ENCODE measurements at places on chromosomes 11 and 22. TPM values are rescaled to one million over a fixed set of nuclear protein-coding genes. Genes with fewer than 3 reads are reported as not detected.

DNA sequence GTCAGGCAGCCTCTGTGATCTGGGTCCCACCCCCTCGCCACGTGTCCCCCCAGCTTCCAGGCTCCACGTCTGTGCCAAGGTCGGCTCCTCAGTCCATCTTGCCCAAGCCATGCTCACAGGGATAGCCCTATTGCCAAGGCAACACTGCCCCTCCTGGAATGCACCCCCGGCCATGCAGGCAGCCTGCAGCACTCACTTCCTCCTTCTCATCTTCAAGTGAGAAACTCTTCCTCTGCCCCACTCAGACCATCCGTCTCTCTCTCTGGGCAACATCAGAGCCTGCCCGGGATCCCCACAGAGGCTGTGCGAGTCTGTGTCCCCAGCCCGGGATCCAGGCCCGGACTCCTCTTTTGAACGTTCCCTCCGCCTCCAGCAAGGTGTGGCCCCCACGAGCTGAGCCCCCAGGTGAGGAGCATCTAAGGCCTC is 852.3 kb downstream of the BRD1 start:
- no peak for DNase-seq
- H3K4me3 ChIP-seq = no peak overlapping the region
- no peak overlapping the region for H3K27ac ChIP-seq
- no peaks in the 10 kb centered on the region for H3K4me1 ChIP-seq

GRCh38 chr11:17560281-17561110 is 13.4 kb downstream of the OTOG start:
- no peaks in the 10 kb centered on the region for H3K36me3 ChIP-seq
- DNase-seq = no peak
- no peak overlapping the region for H3K27ac ChIP-seq
- no peaks in the 10 kb centered on the region for H3K27me3 ChIP-seq

- no peak overlapping the region for H3K27ac ChIP-seq
- peaks cover 14% of the 10 kb centered on the region for H3K27me3 ChIP-seq
- DNase-seq = peak; percentile 40
- no peaks in the 10 kb centered on the region for H3K36me3 ChIP-seq
- H3K4me1 ChIP-seq = no peaks in the 10 kb centered on the region
Measured at GRCh38 chr11:77472991-77473800, 698 bp downstream of the PAK1 start.

- no peaks in the 10 kb centered on the region for H3K4me1 ChIP-seq
- H3K36me3 ChIP-seq = no peaks in the 10 kb centered on the region
- H3K4me3 ChIP-seq = no peak overlapping the region
- DNase-seq = no peak
- H3K27ac ChIP-seq = no peak overlapping the region
- H3K27me3 ChIP-seq = peaks cover 4% of the 10 kb centered on the region
Measured at GRCh38 chr22:42384506-42384905, 47.7 kb downstream of the NFAM1 start.

DNA sequence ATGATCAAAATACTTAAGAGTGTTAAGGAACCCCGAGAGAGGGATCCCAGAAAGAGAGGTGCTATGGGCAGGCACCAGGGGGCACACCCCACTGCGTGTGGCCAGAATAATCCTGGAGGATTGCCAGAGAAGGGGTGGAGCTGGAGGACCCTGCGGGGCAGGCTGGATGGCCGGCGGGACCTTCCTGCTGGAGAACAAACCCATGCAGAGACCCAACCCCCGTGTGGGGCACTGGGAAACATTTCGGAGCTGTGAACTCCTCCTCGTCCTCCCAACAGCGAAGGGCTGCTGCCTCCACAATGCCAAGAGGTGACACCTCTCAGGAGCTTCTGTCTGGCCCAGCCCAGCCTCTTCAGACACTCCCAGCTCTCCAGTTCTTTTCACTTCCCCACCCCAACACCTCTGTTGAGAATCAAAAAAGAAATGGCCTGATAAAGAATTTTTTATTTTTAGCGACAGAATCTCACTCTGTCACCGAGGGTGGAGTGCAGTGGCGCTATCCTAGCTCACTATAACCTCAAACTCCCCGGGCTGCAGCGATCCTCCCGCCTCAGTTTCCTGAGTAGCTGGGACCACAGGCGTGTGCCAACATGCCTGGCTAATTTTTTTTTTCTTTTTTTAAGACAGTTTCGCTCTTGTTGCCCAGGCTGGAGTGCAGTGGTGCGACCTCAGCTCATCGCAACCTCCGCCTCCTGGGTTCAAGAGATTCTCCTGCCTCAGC is 25.6 kb downstream of the RHOD start:
- H3K4me1 ChIP-seq = peaks cover 3% of the 10 kb centered on the region
- no peak for DNase-seq

- H3K4me3 ChIP-seq = no peak overlapping the region
- H3K27me3 ChIP-seq = peaks cover 12% of the 10 kb centered on the region
- peak; percentile 45 for DNase-seq
- peaks cover 26% of the 10 kb centered on the region for H3K4me1 ChIP-seq
- H3K27ac ChIP-seq = peak overlapping the region; percentile 54
- no peaks in the 10 kb centered on the region for H3K36me3 ChIP-seq
Measured at GRCh38 chr22:20203552-20204201, 52.8 kb upstream of the CCDC188 start.

- H3K27ac ChIP-seq = no peak overlapping the region
- no peak overlapping the region for H3K4me3 ChIP-seq
- H3K27me3 ChIP-seq = peaks cover 4% of the 10 kb centered on the region
Measured at GRCh38 chr11:76237914-76238313, 31.6 kb upstream of the WNT11 start.

GRCh38 chr11:124415356-124415923 is 9.2 kb downstream of the OR8B4 start:
- no peak overlapping the region for H3K4me3 ChIP-seq
- H3K4me1 ChIP-seq = no peaks in the 10 kb centered on the region

- H3K4me3 ChIP-seq = no peak overlapping the region
- no peaks in the 10 kb centered on the region for H3K4me1 ChIP-seq
- no peak for DNase-seq
Measured at GRCh38 chr11:103552086-103552485, 442.9 kb downstream of the DYNC2H1 start.

DNA sequence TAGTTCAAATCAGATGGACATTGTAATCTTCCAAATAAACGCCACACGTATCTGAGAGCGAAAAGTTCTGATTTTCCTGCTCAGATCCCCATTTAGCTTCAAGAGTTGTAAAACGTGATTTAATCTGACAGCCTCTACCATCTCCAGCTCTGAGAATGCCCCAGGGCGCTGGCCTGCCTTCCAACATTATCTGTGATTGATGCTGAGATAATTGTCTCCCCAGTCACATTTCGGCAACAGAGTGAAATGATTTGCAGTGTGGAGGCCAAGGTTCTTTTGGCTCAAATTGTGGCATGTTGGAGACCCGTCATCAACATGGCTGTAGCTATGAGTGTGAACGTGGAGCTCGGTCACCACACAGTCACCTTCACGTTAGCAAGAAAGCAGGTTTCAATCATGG is 283.4 kb downstream of the BRD1 start:
- H3K27me3 ChIP-seq = no peaks in the 10 kb centered on the region
- no peak for DNase-seq
- no peaks in the 10 kb centered on the region for H3K4me1 ChIP-seq
- no peak overlapping the region for H3K27ac ChIP-seq
- no peak overlapping the region for H3K4me3 ChIP-seq
- H3K36me3 ChIP-seq = no peaks in the 10 kb centered on the region

GRCh38 chr22:30591191-30591587 is 521 bp downstream of the PES1 start:
- H3K27me3 ChIP-seq = peaks cover 5% of the 10 kb centered on the region
- H3K27ac ChIP-seq = peak overlapping the region; percentile 90

DNA sequence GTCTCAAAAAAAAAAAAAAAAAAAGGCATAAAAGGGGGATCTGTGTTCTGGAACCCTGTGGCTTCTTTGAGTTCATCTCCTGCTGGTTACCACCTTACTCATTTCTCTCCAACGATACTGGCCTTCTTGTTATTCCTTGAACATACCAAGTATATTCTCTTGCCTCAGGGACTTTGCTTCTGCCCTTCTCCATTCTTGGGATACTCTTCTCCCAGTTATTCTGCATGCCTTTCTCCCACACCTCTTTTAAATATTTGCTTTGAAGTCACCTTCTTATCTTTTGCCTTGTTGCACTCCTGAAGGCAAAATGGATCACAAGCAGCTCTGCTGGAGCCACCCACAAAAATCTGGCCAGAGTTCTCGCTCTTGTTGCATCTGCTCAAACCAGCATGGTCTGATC is 76.0 kb upstream of the RRM1 start:
- H3K27me3 ChIP-seq = no peaks in the 10 kb centered on the region
- H3K4me1 ChIP-seq = no peaks in the 10 kb centered on the region
- H3K4me3 ChIP-seq = no peak overlapping the region
- no peak overlapping the region for H3K27ac ChIP-seq

- no peak overlapping the region for H3K4me3 ChIP-seq
- DNase-seq = peak; percentile 87
- peaks cover 10% of the 10 kb centered on the region for H3K4me1 ChIP-seq
- no peaks in the 10 kb centered on the region for H3K36me3 ChIP-seq
- H3K27me3 ChIP-seq = no peaks in the 10 kb centered on the region
- no peak overlapping the region for H3K27ac ChIP-seq
Measured at GRCh38 chr11:125082611-125083311, 19.7 kb downstream of the SLC37A2 start.

- DNase-seq = peak; percentile 85
- peaks cover 5% of the 10 kb centered on the region for H3K4me1 ChIP-seq
- H3K27ac ChIP-seq = no peak overlapping the region
- H3K4me3 ChIP-seq = no peak overlapping the region
- no peaks in the 10 kb centered on the region for H3K36me3 ChIP-seq
Measured at GRCh38 chr11:1557904-1558774, 13.9 kb downstream of the DUSP8 start.

GRCh38 chr11:58286249-58286648 is 18.2 kb upstream of the OR10W1 start:
- no peaks in the 10 kb centered on the region for H3K4me1 ChIP-seq
- no peak overlapping the region for H3K27ac ChIP-seq
- no peak overlapping the region for H3K4me3 ChIP-seq
- no peaks in the 10 kb centered on the region for H3K27me3 ChIP-seq
- peak; percentile 37 for DNase-seq

- H3K27ac ChIP-seq = no peak overlapping the region
- H3K4me1 ChIP-seq = no peaks in the 10 kb centered on the region
- peaks cover 6% of the 10 kb centered on the region for H3K36me3 ChIP-seq
- DNase-seq = no peak
Measured at GRCh38 chr11:36487619-36488018, 22.5 kb downstream of the TRAF6 start.

DNA sequence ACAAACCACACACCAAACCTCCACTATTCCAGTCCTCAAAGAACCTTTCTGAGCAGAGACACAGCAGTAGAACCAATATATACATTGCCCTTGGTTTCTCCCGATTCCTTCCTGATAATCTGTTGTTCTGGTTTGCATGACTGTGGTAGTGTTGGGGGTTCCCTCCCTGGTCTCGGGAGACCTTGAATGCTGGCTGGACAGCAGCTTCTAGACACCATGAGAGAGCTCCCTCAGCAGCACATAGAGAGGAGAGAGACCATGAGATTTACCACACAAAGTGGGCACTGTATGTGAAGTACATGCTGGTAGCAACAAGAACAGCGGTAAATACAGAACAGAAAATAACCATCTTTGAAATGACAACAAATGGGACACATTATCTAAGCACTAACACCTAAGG is 2.6 kb downstream of the C11orf91 start:
- no peak for DNase-seq
- no peak overlapping the region for H3K4me3 ChIP-seq
- no peak overlapping the region for H3K27ac ChIP-seq

DNA sequence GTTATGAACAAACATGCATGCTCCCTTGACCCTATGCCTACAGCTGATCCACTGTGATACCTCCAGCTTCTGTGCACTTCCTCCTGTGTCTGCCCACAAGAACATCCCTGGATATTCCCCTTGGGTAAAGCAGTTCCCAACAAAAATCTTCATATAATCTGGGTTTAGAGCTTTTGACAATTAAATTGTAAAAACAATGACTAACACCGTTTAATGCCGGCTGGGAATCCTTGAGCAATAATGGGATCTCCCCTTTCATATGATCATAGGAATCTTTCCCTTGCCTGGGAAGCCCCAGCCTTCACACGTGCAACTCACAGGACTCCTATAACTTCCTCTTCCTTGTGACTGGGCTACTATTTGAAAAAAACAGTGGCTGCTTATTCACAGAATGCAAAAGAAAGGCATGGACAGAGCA is 6.3 kb upstream of the ZC3H12C start:
- no peak overlapping the region for H3K27ac ChIP-seq
- H3K4me3 ChIP-seq = no peak overlapping the region
- DNase-seq = peak; percentile 37
- H3K36me3 ChIP-seq = no peaks in the 10 kb centered on the region

DNA sequence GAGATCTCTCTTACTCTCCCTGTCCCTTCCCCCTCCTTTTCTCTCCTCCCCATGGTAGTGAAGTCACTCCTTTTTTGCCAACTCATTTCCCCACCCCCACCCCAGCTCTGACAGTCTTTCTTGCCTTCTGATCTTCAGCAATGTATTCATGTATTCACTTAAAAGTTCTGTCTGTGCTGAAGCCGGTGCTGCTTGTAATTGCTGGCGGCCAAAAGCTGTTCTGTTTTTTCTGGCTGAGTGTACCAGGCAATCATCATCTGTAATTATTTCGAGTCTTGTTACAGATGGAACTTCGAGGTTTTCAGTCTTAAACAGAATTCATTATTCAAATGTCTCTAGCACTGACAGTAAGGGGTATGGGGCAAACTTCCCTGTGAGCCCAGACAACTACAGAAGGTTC is 99.5 kb downstream of the SPATA19 start:
- no peak overlapping the region for H3K4me3 ChIP-seq
- H3K36me3 ChIP-seq = no peaks in the 10 kb centered on the region
- no peaks in the 10 kb centered on the region for H3K27me3 ChIP-seq

GRCh38 chr22:36435516-36436415 is 45.7 kb downstream of the TXN2 start:
- no peaks in the 10 kb centered on the region for H3K27me3 ChIP-seq
- peaks cover 26% of the 10 kb centered on the region for H3K4me1 ChIP-seq
- no peak for DNase-seq
- H3K27ac ChIP-seq = no peak overlapping the region

DNA sequence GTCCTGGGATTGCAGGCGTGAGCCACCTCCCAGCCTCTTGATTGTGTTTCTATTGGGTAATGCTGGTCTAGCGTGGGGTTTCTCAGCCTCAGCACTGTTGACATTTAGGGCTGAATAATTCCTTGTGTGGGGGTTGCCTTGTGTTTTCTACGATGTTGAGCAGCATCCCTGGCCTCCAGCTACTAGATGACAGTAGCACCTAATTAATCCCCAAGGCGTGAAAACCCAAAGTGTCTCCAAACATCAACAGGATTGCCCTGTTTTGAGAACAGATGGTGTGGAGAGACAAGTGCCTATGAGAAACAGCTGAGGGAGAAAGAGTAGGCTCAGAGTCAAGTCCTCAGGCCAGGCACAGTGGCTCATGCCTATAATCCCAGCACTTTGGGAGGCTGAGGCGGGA is 67.2 kb downstream of the SGSM1 start:
- H3K27me3 ChIP-seq = no peaks in the 10 kb centered on the region
- no peaks in the 10 kb centered on the region for H3K36me3 ChIP-seq
- no peak for DNase-seq
- no peak overlapping the region for H3K4me3 ChIP-seq
- no peaks in the 10 kb centered on the region for H3K4me1 ChIP-seq
- H3K27ac ChIP-seq = no peak overlapping the region

GRCh38 chr22:20650294-20651207 is 123.4 kb upstream of the SERPIND1 start:
- H3K27ac ChIP-seq = no peak overlapping the region
- no peak for DNase-seq
- no peaks in the 10 kb centered on the region for H3K4me1 ChIP-seq

Gene OR51I1
- 0.26 TPM for total RNA-seq

Gene OR51B5
- 0.17 TPM for total RNA-seq

Gene TRIM51G
- total RNA-seq = not detected

Gene LSP1
- total RNA-seq = 6.7 TPM

Gene BAD
- total RNA-seq = 79.9 TPM

Gene SYNGR1
- total RNA-seq = 13.0 TPM

Gene C11orf42
- total RNA-seq = not detected

Gene HOATZ
- total RNA-seq = not detected

Gene BDNF
- total RNA-seq = 16.7 TPM

Gene C11orf87
- total RNA-seq = not detected

Gene XKR3
- not detected for total RNA-seq

Gene RAB3IL1
- 13.4 TPM for total RNA-seq

Measured in fibroblast of lung (primary cell).